GM19239 (cell line): ENCODE measurements at places on chromosomes 7 and 10.

DNA sequence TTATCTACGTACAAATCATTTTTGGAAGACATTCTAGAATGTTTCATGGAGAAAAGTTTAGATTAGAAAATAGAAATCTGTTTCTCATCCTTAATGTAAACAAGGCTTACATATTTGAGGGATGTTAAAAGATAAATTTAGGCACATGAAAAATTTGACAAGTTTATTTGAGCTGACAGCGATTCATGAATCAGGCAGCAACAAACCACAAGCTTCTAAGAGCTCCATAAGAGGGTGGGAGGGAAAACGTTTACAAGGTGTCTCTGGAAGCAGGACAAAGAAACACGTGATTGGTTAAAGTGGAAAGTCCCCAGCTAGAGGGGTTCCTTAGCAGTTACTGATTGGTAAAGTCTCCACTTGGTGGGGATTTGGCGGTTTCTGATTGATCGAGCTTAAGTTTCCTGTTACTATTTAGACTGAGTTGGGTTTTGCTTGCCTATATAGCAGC, 228.9 kb upstream of the PITRM1 start:
- no peak for DNase-seq

- DNase-seq, result no peak
These were observed 38.8 kb upstream of the ZRANB1 start for GRCh38 chr10:124903111-124903510.

- DNase-seq, result no peak
These were observed at the start of gene ARID5B for GRCh38 chr10:61900829-61901792. Gene ARID5B (plus strand): TSS chr10:61901699. CDS start chr10:61901710, 11 bp downstream.

DNA sequence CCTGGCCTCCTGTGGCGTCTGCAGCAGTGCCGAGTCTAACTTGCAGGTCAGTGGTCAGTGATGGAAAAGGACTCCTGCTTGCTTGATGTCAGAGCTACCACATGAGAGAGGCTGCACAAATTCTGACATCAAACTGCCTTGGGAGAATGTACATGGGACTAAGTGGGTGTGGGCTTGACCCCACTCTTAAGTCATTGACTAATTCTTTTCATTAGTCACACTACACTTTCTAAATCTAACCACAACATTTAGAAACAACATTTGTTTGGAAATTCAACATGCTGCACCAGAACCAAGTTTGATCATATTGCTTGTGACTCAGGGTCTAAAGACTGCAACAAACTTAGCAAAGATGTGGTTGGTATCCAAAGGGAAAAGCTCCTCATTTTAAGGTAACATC, 24.4 kb upstream of the CDC14C start:
- DNase-seq, result no peak

GRCh38 chr10:74640134-74640921, 186.1 kb upstream of the KAT6B start:
- no peak for DNase-seq

GRCh38 chr10:66999762-67000545, 74.1 kb downstream of the LRRTM3 start:
- DNase-seq, result no peak

GRCh38 chr10:21961847-21962246, 41.7 kb downstream of the DNAJC1 start:
- no peak for DNase-seq

- no peak for DNase-seq
These were observed 7.7 kb downstream of the DGKB start for GRCh38 chr7:14894826-14895225.

GRCh38 chr7:156152390-156152789, 340.1 kb upstream of the SHH start:
- no peak for DNase-seq

DNA sequence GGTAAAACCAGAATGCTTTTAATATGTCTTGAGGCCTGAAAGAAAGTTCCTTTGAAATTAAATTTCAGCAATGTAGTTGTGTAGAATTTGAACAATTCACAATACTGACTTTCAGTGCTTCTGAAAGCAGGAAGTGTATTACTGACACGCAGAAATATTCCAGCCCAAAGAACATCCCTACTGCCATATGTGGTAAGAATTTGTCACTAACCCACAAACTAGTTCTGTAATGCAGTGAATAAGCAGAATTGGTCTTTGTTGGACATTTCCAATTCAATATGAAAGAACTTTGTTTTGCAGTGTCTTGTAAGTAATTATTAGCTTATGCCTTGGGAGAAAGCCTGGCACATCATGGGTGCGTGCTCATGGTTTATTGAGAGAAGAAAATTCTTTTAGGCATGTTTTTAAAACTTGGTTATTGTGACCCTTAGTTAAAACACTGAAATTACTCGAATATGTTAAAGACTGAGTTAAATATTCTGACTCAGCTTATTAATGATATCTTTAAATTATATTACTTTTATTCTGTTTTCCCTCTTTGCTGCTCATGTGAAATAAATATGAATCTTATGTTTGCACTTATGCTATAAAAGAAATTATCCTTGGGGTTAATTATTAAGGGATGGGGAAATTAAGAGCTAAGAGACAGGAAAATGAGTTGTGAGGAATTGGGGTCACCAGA, 33.4 kb downstream of the PTPN12 start:
- no peak for DNase-seq

DNA sequence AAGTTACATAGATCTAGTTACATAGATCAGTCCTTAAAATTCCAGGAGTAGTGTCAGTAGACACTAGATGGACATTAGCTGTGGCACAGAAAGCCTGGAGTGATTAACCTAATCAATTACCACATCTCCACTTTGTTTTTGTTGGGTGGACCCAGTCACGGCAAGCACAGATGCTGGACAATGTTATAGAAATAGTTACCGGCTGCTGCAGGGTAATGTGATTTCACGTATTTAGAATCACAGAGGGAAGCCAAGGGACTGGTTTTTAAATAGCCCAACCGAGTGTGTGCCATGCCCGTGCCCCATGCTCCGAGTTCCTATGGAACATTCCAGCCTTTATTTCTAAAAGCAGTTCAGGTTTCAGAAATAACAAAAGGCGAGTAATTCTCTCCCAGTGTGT, 2.8 kb downstream of the LGI1 start:
- DNase-seq, result no peak

- DNase-seq, result peak; percentile 57
These were observed 411 bp downstream of the AUTS2 start for GRCh38 chr7:69598487-69599285.

GRCh38 chr10:13945390-13946208, 358.8 kb downstream of the PRPF18 start:
- DNase-seq, result no peak

GRCh38 chr10:96830511-96831199, 1.4 kb upstream of the LCOR start:
- peak; percentile 51 for DNase-seq

DNA sequence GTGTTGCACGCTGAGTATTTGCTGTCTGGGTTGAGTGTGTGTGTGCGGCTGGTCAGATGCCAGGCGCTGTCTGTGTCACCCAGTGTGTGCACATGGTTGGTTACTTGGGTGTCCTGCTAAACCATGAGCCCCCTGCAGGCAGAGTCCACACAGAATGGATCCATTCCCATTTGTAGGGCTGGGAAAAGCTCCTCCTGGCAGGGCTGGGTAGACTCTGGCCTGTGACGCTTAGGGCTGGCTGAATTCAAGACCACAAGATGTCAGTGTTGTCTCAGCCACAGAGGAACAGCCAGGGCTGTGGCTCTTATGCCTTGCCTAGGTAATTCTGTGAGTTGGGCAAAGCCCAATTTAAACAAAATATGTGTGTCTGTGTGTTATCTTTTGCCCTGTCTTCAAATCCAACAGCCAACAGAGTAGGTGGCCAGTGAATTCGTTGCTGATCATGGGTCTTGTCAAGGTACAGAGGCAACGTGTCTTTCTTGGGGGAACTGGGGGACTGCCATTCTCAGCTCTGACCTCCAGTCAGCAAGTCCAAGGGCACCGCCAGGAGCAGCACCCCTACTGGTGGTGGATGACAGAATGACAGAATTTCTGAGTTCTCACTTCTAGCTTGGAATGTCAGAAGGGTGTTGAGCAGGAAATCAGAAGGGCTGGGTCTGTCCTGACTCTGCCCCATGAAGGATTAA, 285.1 kb downstream of the CCSER2 start:
- no peak for DNase-seq

DNA sequence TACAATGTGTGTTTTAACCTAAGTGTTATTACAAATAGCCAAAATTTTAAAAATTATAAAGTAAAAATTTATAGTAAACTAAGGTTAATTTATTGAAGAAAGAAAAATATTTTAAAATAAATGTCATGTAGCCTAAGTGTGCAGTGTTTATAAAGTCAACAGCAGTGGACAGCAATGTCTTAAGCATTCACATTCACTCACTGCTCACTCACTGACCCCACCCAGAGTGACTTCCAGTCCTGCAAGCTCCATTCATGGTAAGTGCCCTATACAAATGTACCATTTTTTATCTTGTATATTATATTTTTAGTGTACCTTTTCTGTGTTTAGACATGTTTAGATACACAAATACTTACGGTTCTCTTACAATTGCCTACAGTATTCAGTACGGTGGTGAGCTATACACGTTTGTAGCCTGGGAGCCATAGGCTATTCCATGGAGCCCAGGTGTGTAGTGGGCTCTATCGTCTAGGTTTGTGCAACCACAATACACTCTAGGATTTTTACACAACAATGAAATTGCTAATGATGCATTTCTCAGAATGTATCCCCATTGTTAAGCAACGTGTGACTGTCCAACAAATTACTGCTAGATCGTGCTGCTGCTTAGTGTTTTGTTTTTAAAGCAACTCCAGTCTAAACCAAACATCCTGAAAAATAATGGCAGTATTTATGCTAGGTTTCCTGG, 108.9 kb upstream of the NAMPT start:
- DNase-seq, result no peak

- no peak for DNase-seq
These were observed 63.1 kb upstream of the RAPGEF5 start for GRCh38 chr7:22420008-22420407.

DNA sequence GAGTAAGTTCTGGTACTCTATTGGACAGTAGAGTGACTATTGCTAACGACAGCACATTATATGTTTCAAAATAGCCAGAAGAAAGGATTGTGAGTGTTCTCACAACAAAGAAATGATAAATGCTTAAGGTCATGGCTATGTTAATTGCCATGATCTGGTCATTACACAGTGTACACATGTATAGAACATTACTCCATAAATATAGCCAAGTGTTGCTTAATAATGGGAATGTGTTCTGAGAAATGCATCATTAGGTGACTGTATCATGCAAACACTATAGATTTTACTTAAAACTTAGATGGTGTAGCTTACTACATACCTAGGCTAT, 19.6 kb downstream of the EPC1 start:
- no peak for DNase-seq

- no peak for DNase-seq
These were observed 56.1 kb downstream of the ATAD1 start for GRCh38 chr10:87761892-87762291.

DNA sequence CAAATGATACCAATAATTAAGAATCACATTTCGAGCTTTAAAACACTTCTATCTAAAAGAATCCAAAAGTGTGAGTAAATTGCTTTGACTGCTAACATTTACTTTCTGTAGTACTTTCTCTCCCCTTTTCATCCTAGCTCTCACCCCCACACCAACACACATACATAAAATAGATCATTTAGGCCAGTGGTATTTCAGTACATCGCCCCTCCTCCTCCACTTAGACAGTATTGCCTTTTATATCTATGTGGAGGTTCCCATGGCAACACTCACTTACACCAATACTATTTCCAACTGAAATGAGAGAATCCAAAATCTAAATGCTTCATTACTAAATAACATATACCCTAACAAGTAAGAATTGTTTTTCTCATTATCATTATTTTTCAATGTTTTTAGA, 58.9 kb downstream of the HIBADH start:
- no peak for DNase-seq

- DNase-seq, result no peak
These were observed 280.8 kb downstream of the TNS3 start for GRCh38 chr7:47301105-47301477.

GRCh38 chr7:72196176-72196575, 216.0 kb downstream of the CALN1 start:
- DNase-seq, result no peak

- DNase-seq, result no peak
These were observed 59.4 kb downstream of the EBLN1 start for GRCh38 chr10:22158426-22158825.

DNA sequence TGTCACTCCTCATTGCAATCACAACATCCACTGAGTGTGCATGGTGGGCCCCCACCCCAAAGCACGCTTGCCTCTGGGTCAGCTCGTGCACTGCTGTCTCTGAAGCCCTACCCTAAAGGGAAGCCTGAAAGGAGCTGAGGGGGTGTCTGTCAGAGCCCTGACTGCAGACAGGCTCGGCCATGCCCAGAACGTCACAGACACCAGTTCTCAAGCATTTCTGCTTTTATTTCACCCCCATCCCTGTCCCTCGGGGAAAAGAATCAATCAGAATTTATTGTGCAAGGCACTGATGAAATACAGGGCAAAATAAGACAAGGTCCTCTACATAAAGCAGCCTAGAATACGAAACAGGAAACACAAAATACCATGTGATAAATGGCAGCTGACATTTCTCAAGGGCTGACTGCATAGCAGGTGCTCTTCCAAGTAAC, 231.8 kb downstream of the WDR37 start:
- no peak for DNase-seq

DNA sequence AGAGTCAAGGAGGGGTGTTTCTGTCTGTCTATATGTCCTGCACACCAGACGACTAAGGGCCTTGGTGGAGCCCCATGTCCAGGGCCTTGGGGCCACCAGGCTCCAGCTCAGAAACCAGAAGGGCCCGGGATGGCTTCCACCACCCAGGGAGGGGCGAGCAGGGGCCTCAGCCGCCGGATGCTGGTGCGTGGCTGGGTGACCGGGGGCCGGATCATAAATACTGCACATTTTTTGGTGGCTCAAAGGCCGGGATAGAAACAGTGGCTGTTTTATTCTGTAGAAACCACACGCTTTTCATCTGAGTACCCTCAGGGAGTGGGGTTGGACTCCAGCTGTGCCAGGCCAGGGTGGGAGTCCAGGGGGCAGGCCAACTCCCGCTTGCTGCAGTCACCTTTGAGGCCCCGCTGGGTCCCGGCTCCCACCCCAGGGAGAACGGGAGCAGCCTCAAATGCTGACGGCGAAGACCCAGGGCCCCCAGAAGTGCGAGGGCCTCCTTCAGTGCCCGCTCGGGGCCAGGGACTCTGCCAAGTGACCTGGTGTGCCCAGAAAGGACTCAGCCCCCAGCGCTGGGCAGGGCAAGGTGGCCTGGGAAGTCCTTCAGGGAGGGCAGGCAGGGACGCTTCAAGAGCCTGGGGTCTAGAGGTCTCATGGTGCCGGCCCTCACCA, 28.2 kb downstream of the PDGFA start:
- no peak for DNase-seq

DNA sequence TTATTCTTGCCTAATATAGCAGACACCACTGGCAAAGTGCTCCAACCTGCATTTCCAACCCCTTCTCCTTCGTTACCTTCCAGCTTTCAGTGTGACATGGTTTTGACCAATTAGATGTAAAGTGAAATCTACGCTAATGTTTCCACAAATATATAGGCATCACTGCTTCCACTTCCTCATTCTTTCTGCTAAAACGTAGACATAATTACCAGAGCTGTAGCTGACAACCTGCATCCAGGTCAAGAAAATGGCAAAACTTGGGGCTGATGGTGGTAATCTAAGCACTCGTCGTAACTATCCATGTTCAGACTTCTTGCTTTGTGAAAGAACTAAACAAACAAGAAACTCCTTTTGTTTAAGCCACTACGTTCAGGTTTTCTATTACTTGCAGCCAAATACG, 41.8 kb upstream of the COL1A2 start:
- no peak for DNase-seq
